Testis (tissue), 5 donors: ENCODE measurements at places on chromosomes 2 and 18.
A peak's percentile ranks its signal among the peaks of the same experiment; 100 is the strongest.

DNA sequence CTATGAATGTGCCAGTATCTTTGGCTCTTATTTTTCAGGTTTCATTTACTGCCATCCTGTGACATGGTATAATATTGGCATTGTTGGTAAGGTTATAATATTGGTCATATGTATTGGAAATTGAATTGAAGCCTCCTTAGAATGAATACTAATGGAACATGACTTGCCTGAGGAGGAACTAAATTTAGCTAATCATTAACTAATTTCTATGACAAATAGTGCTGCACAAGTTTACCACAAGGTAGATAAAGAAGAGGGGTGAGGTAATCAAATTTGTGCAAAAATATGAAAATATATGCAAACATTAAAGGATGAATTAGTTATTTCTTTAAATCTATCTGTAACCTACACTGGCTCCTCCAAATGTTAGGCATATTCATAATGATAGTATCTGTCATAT, 43.2 kb upstream of the ORC2 start:
- DNase-seq: no peak

DNA sequence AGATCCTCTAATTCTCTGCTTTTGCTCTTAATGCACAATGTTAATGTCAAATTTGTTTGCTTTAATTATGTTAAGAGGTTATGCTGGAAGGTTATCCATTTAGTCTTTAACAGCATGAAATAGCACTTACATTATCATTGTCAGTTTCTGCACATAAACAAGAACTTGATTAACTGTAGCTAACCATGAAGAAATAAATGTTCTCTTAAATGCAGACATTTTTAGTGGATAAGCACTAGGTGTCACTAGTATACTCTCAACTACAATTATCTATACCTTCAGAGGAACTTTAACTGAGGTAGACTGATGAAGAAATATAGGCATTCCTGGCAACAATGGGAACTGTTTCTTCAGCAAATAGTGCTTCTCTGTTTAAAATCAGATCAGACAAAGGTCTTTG, 178.8 kb upstream of the CHST9 start:
- DNase-seq: no peak

DNA sequence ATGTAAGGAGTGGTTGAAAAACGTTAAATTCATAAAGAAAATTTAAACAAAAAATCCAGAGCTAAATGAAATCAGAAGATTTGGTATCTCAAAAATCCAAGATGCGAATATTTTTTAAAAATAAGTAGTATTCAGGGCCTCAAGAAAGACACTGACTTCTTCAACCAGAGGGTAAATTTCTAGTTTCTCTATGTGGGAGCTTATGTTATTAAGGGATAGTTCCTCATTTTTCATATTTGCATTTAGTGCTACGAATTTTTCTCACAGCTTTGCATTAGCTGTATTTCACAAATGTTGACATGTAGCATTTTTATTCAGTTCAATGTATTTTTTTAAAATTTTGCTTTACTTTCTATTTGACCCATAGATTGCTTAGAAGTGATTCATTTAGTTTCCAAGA, 454.7 kb downstream of the CBLN2 start:
- DNase-seq: no peak

GRCh38 chr2:102509749-102510148, 36.7 kb downstream of the SLC9A4 start:
- no peak for DNase-seq

- DNase-seq: no peak
These were observed 147.9 kb downstream of the TNS1 start for GRCh38 chr2:217854684-217855420.

GRCh38 chr18:37176621-37176934, 347.7 kb downstream of the KIAA1328 start:
- DNase-seq: no peak

DNA sequence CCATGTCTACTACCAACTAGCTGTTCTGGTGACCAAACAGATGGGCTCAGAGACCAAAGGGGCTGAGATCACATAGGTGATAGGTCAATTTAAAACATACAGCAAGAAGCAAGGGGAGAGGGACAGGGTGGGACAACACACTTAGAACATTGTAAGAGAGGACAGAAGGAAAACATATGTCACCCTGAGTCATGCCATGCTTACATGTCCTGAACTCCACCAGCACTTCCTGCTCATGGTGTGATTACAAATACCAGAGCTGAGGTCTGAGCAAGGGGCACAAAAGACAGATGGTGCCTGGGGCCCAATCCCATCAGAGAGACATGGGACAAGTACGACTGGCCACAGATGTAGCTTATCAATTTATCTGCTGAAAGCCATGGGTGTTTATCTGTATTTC, 28.7 kb upstream of the GALNT14 start:
- DNase-seq: no peak

DNA sequence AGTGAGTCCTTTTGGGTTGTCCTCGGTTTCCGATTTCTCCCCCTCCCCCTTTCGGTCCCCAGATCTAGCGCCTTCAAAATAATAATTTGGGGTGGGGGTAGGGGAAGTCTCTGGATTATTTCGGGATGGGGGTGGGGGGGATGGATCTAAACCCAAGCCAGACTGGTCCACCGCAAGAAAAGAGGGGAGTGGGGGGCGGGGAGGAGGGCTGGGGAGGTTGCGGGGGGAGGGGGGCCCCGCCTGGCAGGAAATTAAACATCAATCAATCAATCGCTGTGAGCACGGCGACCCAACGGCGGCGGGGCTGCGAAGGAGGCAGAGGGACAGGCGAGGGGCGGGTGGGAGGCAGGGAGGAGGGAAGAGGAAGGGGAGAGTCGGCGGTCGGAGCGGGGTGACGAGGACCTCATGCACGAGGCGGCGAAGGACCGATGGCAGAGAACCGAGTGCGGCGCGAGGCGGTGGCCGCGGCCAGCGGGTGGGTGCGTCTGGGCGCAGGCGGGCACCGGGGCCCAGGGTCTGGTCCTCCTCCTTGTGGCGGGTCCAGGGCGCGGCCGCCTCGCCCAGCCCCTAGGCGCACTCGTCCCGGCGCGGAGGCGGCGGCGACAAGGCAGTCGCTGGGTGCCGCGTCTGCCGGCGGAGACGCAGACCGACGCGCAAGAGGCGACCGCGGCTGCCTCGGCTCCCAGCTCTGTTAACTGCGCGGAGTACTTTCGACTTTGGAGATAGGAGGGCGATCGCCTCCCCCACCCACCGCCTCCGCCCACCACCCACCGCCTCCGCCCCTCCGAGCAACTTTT, 468 bp upstream of the SATB2 start:
- peak; percentile 44 for DNase-seq

DNA sequence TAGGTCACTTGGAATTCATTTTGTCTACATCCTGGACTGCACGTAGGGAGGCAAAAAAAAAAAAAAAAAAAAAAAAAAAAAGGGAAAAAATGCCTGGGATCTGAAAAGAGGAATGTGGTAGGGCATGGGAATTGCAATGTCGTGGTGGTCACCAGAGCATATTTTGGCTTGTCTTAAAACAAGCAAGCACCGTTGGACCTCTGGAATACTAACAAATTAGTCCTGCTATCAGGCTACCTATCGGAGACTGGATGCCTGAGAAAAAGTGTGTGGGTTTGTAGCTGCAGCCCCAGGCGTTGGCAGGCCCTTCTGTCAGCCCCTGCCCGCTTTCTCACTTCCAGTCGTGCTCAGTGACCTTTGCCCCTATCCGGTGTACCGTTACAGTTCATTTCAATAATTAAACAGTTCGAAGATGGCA, 588.5 kb upstream of the ZEB2 start:
- DNase-seq: no peak

GRCh38 chr18:69518989-69519388, 118.3 kb downstream of the DOK6 start:
- no peak for DNase-seq

DNA sequence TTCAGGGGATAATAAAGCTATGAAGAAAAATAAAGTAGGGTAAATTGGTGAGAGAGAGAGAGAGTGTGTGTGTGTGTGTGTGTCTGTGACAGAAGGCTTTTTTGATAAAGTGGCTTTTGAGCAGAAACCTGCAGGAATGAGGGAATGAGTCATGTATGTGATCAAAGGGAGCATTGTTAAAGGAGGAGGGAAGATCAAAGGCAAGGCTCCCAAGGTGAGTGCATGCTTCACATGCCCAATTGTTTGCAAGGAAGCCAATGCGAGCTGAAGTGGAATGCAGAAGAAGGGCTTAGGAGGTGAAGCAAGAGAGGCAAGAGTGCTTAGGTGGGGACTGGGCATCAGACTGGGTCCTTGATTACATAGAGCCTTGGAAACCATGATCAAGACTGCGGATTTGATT, 96.8 kb downstream of the DNAH6 start:
- no peak for DNase-seq

- no peak for DNase-seq
These were observed 22.8 kb upstream of the C1QL2 start for GRCh38 chr2:119181391-119181790.

GRCh38 chr2:287471-287885, 413 bp downstream of the ALKAL2 start:
- DNase-seq: peak; percentile 63

- no peak for DNase-seq
These were observed 381.6 kb upstream of the TRIB2 start for GRCh38 chr2:12335131-12335530.

DNA sequence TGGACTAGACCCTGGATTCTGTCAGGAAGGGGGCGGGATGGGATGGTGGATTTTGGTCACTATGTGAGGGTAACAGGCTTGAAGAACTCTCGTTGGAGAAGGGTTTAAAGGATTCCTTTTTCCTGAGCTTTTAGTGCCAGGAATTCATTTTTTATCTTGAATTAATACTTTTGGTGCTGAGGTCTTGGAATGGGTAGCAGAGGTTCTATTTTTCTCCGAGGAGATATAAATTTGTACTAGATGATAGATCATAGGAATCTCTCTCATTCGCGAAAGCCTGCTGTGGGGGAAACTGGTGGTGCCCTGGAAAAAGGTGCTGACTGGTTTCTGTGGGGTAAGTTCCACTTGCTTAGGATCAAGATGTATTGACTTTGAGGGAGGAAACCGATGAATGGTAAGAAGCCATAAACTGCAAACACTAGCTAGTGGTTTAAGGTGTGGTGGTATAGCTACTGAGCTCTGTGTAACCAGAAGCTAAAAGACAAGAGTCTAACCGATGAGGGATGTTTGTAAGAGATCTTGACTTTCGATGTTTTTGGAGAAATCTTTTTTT, 706 bp downstream of the AGPS start:
- no peak for DNase-seq

DNA sequence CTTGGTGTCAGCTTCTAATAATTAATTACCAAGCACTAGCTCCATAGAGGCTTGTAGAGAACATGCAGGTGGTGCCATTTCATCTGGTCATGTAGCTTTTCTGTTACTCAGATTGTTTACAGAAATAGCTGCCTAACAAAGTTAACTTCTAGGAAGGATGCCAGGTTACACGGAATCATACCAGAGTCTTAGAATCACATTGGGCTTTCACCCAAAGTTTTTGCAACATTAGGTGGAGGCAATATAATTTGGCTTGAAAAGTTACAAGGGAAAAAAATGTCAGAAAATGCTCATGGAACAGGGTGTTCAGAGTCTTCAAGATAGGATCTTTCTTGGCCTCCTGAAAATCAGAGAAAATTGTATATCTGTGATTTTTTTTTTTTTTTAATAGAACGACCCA, 135.6 kb downstream of the ARHGAP15 start:
- DNase-seq: peak; percentile 21

- no peak for DNase-seq
These were observed 5.7 kb downstream of the SMC6 start for GRCh38 chr2:17747684-17748452.

DNA sequence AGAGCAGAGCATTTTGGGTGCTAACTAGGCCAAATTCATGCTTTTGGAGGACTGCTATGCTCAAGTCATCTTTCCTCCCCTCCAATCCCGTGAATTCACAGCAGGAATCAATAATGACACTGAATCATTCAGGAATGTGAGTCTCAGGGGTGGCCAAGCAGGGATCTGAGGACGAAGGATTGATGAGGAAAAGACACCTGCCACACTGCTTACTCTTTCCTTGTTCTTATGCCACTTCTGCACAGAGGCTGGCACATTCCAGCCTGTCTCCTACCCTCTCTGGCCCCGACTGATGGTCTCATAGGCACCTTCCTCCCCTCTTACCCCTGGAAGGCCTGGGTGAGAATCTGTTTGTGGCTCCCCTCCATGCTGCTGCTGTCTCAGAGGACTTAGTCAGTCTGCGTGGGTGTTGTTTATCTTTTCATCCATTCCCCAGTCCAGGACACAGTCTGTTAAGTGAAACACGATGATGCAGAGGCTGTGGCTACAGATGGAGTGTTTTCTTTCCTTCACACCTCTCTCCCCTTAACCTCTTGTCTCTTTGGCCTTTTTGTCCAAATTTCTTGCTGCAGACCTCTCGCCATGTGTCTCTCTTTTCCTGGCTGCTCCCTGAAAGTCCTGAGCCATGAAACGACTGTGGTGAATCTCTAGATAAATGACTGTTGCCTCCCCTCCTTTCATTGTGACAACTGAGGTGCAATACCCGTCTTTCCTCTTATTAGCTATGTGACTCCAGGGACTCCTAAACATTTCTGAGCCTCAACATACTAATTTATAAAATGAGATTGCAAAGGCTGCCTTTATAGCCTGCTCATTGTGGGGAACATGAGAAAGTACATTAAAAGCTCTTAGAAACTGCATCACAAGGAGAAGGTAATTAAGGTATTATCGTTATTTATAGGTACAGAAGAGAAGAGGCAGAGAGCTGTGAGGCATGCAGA, 86.9 kb downstream of the RDH14 start:
- DNase-seq: no peak

- no peak for DNase-seq
These were observed 134.8 kb downstream of the GCA start for GRCh38 chr2:162478721-162479129.

DNA sequence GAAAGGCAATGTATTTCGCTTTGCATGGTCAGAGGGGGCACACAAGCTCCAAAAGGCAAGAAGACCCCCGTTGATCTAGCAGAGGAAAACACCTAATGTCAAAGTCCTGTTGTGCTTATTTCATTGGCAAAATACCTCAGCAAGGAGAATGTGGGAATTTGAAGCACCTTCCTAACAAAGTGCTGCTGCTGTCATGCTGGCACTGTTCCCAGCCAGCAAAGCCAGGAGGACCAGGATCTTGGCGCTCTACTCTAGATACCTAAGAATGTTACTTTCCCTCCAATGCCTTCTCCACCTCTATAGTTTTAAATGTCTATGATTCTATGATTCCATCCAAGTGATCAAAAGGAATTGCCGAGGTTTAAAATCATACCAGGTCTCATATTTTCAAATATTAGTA, 867.9 kb upstream of the POU3F3 start:
- DNase-seq: no peak

- no peak for DNase-seq
These were observed 39.9 kb upstream of the CDC42EP3 start for GRCh38 chr2:37711308-37711731.

GRCh38 chr2:190569994-190570755, 35.7 kb upstream of the NEMP2 start:
- DNase-seq: no peak

DNA sequence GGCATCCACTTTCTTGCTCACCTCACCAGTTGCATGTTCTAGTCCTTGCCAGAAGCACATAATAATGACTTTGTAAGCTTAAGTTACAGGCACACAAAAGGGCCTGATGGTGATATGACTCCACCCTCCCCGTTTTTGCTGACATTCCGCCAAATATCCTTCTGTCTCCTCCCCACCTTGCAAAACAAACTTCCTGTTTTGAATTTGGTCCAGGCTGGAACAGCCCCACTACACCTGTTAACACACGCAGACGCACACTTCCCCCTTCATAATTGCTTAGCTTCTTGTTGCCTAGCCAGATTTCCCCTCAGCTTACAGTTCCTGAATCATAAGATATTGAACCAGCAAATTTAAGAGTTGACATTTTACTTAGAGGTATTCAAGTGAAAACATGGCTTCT, at the start of gene MGAT5:
MGAT5 (plus strand) TSS at position 269 of the 400 bp plus-strand sequence. CDS start 332 bp downstream, outside the sequence.
- no peak for DNase-seq
